ENCODE measurements at places on chromosomes 1 and 21.
A peak's percentile ranks its signal among the peaks of the same experiment; 100 is the strongest.

- DNase-seq: no peak
Observed at GRCh38 chr1:112855152-112855828, 100.7 kb downstream of the SLC16A1 start.

- no peak for DNase-seq
Observed at GRCh38 chr1:25096307-25097150, 135.8 kb downstream of the SYF2 start.

GRCh38 chr1:43708002-43708410, 670 bp downstream of the ST3GAL3 start:
- no peak for DNase-seq

DNA sequence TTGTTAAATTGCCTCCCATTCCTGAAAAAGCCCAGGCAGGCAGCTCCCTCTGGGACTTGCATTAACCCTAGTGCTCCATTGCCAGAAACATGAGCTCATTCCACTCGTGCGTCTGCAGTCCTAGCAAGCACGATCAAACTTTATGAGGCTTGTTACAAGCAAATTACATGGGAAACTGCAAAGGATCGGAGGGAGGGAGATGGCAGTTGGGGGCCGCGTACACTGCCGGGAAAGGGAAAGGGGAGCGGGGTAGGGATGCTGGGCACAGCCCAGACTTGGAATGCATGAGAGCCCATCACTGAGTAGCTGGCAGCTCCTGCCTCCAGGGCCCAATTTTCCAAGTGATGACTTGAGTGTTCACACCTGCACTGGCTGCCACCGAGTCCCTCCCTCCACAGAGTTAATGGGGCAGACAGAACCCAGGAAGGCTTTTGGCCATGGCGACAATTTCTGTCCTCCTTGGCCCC, 169.9 kb downstream of the BRINP2 start:
- no peak for DNase-seq

GRCh38 chr1:30040081-30041019, 683.0 kb downstream of the MATN1 start:
- DNase-seq: no peak

GRCh38 chr1:172145231-172145651, 275.2 kb upstream of the C1orf105 start:
- DNase-seq: no peak

- DNase-seq: no peak
Observed at GRCh38 chr1:21909286-21909759, 27.8 kb downstream of the HSPG2 start.

- no peak for DNase-seq
Observed at GRCh38 chr1:159598196-159598595, 10.6 kb downstream of the APCS start.

- DNase-seq: peak; percentile 10
Observed at GRCh38 chr1:161725908-161726472, 4.6 kb downstream of the FCRLB start.

DNA sequence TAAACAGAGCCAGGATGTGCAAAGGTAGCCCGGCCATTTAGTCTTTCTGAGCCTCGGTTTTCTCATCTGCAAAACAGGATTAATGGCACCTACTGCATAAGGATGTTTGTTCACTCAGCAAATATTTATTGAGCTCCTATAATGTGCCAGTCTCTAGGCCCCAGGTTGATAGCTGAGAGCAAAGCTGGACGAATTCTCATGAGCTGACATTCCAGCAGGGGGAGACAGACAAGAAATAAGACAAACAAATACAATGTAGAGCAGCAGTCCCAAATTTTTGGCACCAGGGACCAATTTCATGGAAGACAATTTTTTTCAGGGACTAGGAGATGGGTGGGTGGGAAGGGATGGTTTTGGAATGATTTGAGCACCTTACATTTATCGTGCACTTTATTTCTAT, 74.3 kb upstream of the PAX7 start:
- no peak for DNase-seq

GRCh38 chr21:37460196-37460595, 93.6 kb downstream of the DYRK1A start:
- no peak for DNase-seq

- no peak for DNase-seq
Observed at GRCh38 chr1:61322769-61323168, 240.4 kb downstream of the NFIA start.

DNA sequence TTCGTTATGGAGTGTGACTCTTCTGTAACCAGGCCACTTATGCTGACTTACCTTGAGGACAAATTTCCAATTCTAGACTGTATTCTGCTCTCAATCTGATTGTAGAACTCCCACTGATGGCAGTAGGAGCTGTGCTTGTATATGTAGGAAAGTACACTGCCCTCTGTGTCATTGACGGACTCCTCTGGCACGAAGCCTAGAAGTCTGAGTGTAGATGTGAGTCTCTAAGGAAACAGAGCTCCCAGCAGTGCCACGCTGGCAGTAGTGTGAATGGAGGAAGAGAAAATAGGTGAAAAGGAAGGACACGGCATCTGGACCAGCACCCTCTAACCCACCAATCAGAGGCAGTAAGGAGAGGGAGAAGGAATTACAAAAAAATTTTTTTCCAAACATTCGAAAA, 130.4 kb upstream of the ADGRL2 start:
- DNase-seq: peak; percentile 40

DNA sequence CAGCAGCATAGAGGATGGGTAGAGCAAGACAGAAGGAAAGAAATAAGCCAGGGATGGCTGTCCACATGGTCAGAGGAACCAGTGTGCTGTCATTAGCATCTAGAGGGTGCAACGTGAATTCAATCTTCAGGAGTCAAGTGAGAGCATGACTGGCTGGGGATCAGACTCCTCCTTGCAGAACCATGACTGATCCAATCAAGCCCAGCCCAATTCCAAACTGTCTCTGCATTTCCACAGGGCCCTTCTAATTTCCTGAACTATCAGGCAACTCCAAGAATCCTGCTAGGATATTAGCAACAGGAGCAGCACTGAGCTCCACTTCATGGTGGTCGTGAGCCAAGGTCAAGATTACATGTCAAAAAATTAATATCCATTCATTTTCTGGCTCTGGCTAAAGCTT, 166.8 kb upstream of the CAMK1G start:
- no peak for DNase-seq

Measured in globus pallidus (tissue), 1 donor.